ENCODE measurements at places on chromosomes 4 and X. TPM values are rescaled to one million over a fixed set of nuclear protein-coding genes. Genes with fewer than 3 reads are reported as not detected.

Gene PRMT9
- total RNA-seq = 7.1 TPM

Gene SPATA4
- total RNA-seq = 0.17 TPM

Gene SMIM10
- 11.4 TPM for total RNA-seq

Gene ADH7
- not detected for total RNA-seq

All from bronchus fibroblast of lung (primary cell).